ENCODE measurements at places on chromosomes 4 and X. TPM values are rescaled to one million over a fixed set of nuclear protein-coding genes. Genes with fewer than 3 reads are reported as not detected.

The CXCL1 gene
- total RNA-seq = 6.8 TPM

The ACTRT1 gene
- not detected for total RNA-seq

The PRDM5 gene
- 24.5 TPM for total RNA-seq

The SSX1 gene
- not detected for total RNA-seq

The UCHL1 gene
- 160 TPM for total RNA-seq

The POU4F2 gene
- total RNA-seq = not detected

The VCX gene
- not detected for total RNA-seq

The SPANXD gene
- not detected for total RNA-seq

The MAP9 gene
- 10.6 TPM for total RNA-seq

The CCDC160 gene
- 0.27 TPM for total RNA-seq

The SAGE1 gene
- total RNA-seq = not detected

The ZC4H2 gene
- 18.9 TPM for total RNA-seq

The PPEF1 gene
- total RNA-seq = 0.71 TPM

The TNIP3 gene
- total RNA-seq = not detected

The AMELX gene
- not detected for total RNA-seq

The LONRF3 gene
- 15.3 TPM for total RNA-seq

The VGLL1 gene
- total RNA-seq = not detected

The ARL9 gene
- total RNA-seq = not detected

The HELT gene
- total RNA-seq = not detected

Data from sigmoid colon (tissue), 7 donors.